ENCODE measurements at places on chromosomes 7 and 10.
A peak's percentile ranks its signal among the peaks of the same experiment; 100 is the strongest.

DNA sequence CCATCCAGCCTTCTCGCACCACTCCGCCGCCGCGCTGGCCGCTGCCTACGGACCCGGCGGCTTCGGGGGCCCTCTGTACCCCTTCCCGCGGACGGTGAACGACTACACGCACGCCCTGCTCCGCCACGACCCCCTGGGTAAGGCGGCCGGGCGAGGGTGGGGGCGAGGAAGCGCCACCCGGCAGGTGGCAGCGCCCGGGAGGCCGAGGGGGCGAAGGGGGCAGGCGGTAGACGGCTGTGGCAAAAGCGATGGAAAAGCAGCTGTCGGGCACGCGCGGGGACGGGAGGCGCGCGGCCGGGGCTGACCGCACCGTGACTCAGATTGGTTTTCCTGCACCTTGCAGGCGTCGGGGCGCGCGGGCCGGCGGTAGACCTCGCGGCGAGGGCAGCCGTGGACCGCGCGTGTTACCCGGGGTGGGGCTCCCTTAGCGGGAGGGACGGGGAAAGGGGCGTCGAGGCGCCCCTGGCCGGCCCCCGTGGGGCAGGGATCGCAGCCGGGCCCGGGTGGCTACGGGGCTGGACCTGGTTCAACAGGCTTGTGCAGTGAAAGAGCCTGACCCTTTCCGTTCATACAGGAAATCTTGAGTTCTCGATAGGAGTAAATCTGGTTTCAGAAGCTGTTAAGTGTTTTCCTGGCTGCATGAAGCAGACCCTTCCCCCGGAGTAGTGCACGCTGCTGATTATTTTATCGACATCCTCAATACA is 608 bp downstream of the HHEX start:
- peak; percentile 65 for DNase-seq

GRCh38 chr7:140512317-140513000 is 33.2 kb upstream of the MKRN1 start:
- DNase-seq = no peak

DNA sequence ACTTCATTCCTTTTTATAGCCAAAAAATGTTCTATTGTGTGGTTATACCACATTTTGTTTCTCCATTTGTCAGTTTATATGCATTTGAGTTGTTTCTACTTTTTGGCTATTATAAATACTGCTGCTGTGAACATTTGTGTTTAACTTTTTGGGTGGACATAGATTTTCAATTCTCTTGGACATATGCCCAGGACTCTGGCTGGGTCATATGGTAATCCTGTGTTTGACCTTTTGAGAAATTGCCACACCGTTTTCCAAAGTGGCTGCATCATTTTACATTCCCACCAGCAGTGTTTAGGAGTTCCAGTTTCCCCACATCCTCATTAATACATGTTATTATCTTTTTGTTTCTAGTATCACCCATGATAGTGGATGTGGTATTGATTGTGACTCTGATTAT is 39.4 kb downstream of the CSGALNACT2 start:
- no peak for DNase-seq

GRCh38 chr10:307659-308058 is 172.4 kb downstream of the ZMYND11 start:
- DNase-seq = no peak

All from right hindlimb (tissue), 1 donor.